Placental pericyte (primary cell): ENCODE measurements at places on chromosomes 2 and 18. TPM values are rescaled to one million over a fixed set of nuclear protein-coding genes. Genes with fewer than 3 reads are reported as not detected.

The PLGLB1 gene
- 1.0 TPM in 1 of 2 replicates, not detected in the other for total RNA-seq

The HOXD12 gene
- total RNA-seq, result 0.22 TPM in 1 of 2 replicates, not detected in the other

The HOXD9 gene
- 1.7 TPM in 1 of 2 replicates, not detected in the other for total RNA-seq

The SLC38A11 gene
- total RNA-seq, result 0.57 TPM in 1 of 2 replicates, not detected in the other

The CPO gene
- not detected in 2 replicates for total RNA-seq

The ECEL1 gene
- not detected in 2 replicates for total RNA-seq

The FBXO15 gene
- total RNA-seq, result 0.66 and 1.3 TPM in 2 replicates

The CAPN13 gene
- total RNA-seq, result not detected in 2 replicates

The SERPINB4 gene
- 0.14 TPM in 1 of 2 replicates, not detected in the other for total RNA-seq

The ASXL3 gene
- 0.14 and 0.22 TPM in 2 replicates for total RNA-seq

The TEX44 gene
- not detected in 2 replicates for total RNA-seq

The DPYSL5 gene
- not detected in 2 replicates for total RNA-seq

The LYPD6 gene
- total RNA-seq, result 5.2 and 12.0 TPM in 2 replicates

The C1QL2 gene
- under 0.01 TPM in 1 of 2 replicates, not detected in the other for total RNA-seq

The MAPK4 gene
- total RNA-seq, result not detected in 2 replicates

The SLC9A4 gene
- not detected in 2 replicates for total RNA-seq

The PLA2R1 gene
- 1.8 and 4.9 TPM in 2 replicates for total RNA-seq

The ARHGAP15 gene
- not detected in 2 replicates for total RNA-seq

The KCNS3 gene
- 4.2 and 7.0 TPM in 2 replicates for total RNA-seq

The CDK15 gene
- total RNA-seq, result 1.3 and 7.0 TPM in 2 replicates

The ALKAL2 gene
- not detected in 2 replicates for total RNA-seq

The ADGRF3 gene
- total RNA-seq, result under 0.01 TPM in 2 replicates

The C2orf42 gene
- total RNA-seq, result 13.8 and 20.8 TPM in 2 replicates

The MGAT5 gene
- 62.8 and 153 TPM in 2 replicates for total RNA-seq

The IL37 gene
- total RNA-seq, result 0.29 TPM in 1 of 2 replicates, not detected in the other

The NEURL3 gene
- not detected in 2 replicates for total RNA-seq

The RGPD4 gene
- under 0.01 TPM in 1 of 2 replicates, not detected in the other for total RNA-seq

The CPS1 gene
- 4.2 and 23.6 TPM in 2 replicates for total RNA-seq

The DNAH6 gene
- total RNA-seq, result under 0.01 TPM in 2 replicates

The EGR4 gene
- total RNA-seq, result not detected in 2 replicates

The PRKCE gene
- 21.9 and 35.0 TPM in 2 replicates for total RNA-seq

The PAX3 gene
- total RNA-seq, result not detected in 2 replicates

The PCARE gene
- total RNA-seq, result not detected in 2 replicates

The PASK gene
- total RNA-seq, result 1.3 and 7.2 TPM in 2 replicates

The NT5DC4 gene
- total RNA-seq, result not detected in 2 replicates

The DDX18 gene
- total RNA-seq, result 57.1 and 63.1 TPM in 2 replicates

The TXNDC2 gene
- 0.14 and 0.22 TPM in 2 replicates for total RNA-seq

The NPHP1 gene
- total RNA-seq, result 2.4 and 3.3 TPM in 2 replicates

The STEAP3 gene
- 58.3 and 74.0 TPM in 2 replicates for total RNA-seq

The C2orf66 gene
- total RNA-seq, result not detected in 2 replicates

The CYP27A1 gene
- 4.7 and 23.4 TPM in 2 replicates for total RNA-seq

The SERPINB12 gene
- not detected in 2 replicates for total RNA-seq

The CAVIN2 gene
- total RNA-seq, result 5.3 and 18.6 TPM in 2 replicates
